ENCODE measurements at places on chromosomes 11 and 22.

- H3K4me3 ChIP-seq, result no peak overlapping the region
- H3K4me1 ChIP-seq, result peaks cover 20% of the 10 kb centered on the region
- no peaks in the 10 kb centered on the region for H3K36me3 ChIP-seq
- no peak overlapping the region for H3K27ac ChIP-seq
- DNase-seq, result no peak
Observed at GRCh38 chr11:7525424-7525823, 11.6 kb downstream of the PPFIBP2 start.

- peaks cover 5% of the 10 kb centered on the region for H3K27me3 ChIP-seq
- no peak overlapping the region for H3K4me3 ChIP-seq
- no peaks in the 10 kb centered on the region for H3K4me1 ChIP-seq
- H3K36me3 ChIP-seq, result no peaks in the 10 kb centered on the region
- no peak overlapping the region for H3K27ac ChIP-seq
Observed at GRCh38 chr22:43637275-43638260, 174.5 kb downstream of the EFCAB6 start.

GRCh38 chr11:70623906-70624597 is 225.7 kb downstream of the CTTN start:
- no peaks in the 10 kb centered on the region for H3K4me1 ChIP-seq
- H3K4me3 ChIP-seq, result no peak overlapping the region
- DNase-seq, result no peak
- no peaks in the 10 kb centered on the region for H3K27me3 ChIP-seq
- no peak overlapping the region for H3K27ac ChIP-seq
- H3K36me3 ChIP-seq, result no peaks in the 10 kb centered on the region

GRCh38 chr11:47532597-47533213 is 20.2 kb downstream of the CELF1 start:
- no peaks in the 10 kb centered on the region for H3K27me3 ChIP-seq
- H3K4me3 ChIP-seq, result no peak overlapping the region
- H3K4me1 ChIP-seq, result peaks cover 42% of the 10 kb centered on the region
- DNase-seq, result no peak
- peaks cover 32% of the 10 kb centered on the region for H3K36me3 ChIP-seq

DNA sequence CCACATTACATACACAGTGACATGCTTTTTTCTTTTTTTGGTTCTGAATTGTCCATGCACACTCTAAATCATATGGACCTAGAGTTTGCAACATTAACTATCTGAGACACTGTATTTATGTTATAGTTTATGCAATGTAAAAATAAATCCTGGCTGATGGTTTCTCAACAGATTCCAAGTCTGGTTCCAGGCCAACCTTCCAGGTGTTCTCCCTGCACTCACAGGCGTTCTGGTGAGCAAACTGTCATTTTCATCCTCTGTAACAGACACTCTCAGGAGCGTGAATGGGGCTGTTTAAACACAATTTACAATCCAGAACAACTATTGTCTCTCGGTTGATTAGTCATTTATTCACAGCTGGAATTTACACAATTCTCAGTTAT is 36.5 kb upstream of the ANKK1 start:
- no peaks in the 10 kb centered on the region for H3K4me1 ChIP-seq
- H3K27ac ChIP-seq, result no peak overlapping the region
- H3K36me3 ChIP-seq, result peaks cover 49% of the 10 kb centered on the region
- no peaks in the 10 kb centered on the region for H3K27me3 ChIP-seq

GRCh38 chr11:61112575-61112974 is 10.3 kb downstream of the CD5 start:
- no peak for DNase-seq
- peaks cover 95% of the 10 kb centered on the region for H3K4me1 ChIP-seq
- no peaks in the 10 kb centered on the region for H3K27me3 ChIP-seq
- H3K4me3 ChIP-seq, result no peak overlapping the region
- peaks cover 85% of the 10 kb centered on the region for H3K36me3 ChIP-seq

GRCh38 chr22:48939441-48940265 is 888.0 kb downstream of the BRD1 start:
- no peaks in the 10 kb centered on the region for H3K4me1 ChIP-seq
- no peak for DNase-seq
- H3K36me3 ChIP-seq, result no peaks in the 10 kb centered on the region
- H3K4me3 ChIP-seq, result no peak overlapping the region

GRCh38 chr22:20123366-20124082 is 6.5 kb upstream of the TRMT2A start:
- H3K27ac ChIP-seq, result no peak overlapping the region
- no peaks in the 10 kb centered on the region for H3K27me3 ChIP-seq
- H3K4me3 ChIP-seq, result no peak overlapping the region
- peaks cover 48% of the 10 kb centered on the region for H3K4me1 ChIP-seq
- H3K36me3 ChIP-seq, result peaks cover 66% of the 10 kb centered on the region
- no peak for DNase-seq

DNA sequence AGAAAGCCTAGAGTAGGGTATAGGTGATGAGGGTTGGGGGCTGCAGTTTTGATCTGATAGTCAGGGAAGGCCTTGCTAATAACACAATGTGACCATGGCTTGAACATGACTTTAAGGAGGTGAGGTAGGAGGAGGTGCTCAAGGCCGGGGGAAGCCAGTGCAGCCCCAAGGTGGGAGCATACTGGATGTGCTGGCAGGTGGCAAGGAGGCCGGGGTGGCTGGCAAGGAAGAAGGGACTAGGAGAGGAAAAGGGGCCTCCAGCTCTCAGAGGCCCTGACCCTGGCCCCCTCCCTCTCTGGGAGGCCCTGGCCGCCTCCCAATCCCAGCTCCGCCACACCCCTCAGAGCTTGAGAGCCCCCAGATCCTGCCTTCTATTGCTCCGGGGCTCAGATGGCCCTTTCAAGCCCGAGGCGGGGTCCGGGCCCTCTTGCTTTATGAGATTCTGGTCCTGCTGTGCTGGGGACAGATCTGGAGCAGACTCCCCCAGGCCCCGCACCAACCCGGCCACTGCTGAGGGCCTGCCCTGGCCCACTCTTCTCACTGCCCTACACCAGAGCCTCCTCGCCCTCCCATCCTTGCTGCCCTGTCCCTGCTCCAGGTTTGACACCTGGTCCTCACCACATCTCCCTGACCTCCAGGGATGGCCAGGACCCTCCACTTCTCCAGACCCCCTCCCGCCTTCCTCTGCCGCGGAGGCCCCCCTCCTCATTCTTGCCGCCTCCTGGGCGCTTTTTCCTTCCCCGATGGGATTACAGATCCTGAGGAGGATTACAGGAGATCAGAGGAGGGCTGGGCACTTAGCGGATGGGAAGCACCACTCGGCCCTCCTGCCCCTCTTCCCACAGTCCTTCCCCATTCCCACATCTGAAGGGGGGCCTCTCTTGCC is 1.8 kb downstream of the PITPNM1 start:
- no peak overlapping the region for H3K27ac ChIP-seq
- H3K36me3 ChIP-seq, result peaks cover 55% of the 10 kb centered on the region
- DNase-seq, result no peak
- H3K27me3 ChIP-seq, result no peaks in the 10 kb centered on the region

- H3K4me1 ChIP-seq, result peaks cover 29% of the 10 kb centered on the region
- no peaks in the 10 kb centered on the region for H3K27me3 ChIP-seq
- no peak for DNase-seq
- H3K27ac ChIP-seq, result no peak overlapping the region
- peaks cover 33% of the 10 kb centered on the region for H3K36me3 ChIP-seq
Observed at GRCh38 chr11:108216988-108217387, 5.5 kb downstream of the NPAT start.

GRCh38 chr11:71153005-71153390 is 99.4 kb downstream of the SHANK2 start:
- no peak overlapping the region for H3K27ac ChIP-seq
- H3K36me3 ChIP-seq, result no peaks in the 10 kb centered on the region
- no peaks in the 10 kb centered on the region for H3K4me1 ChIP-seq
- H3K4me3 ChIP-seq, result no peak overlapping the region
- no peak for DNase-seq

- no peaks in the 10 kb centered on the region for H3K27me3 ChIP-seq
- DNase-seq, result no peak
- H3K4me3 ChIP-seq, result no peak overlapping the region
- no peaks in the 10 kb centered on the region for H3K4me1 ChIP-seq
Observed at GRCh38 chr11:123469089-123469488, 39.0 kb downstream of the GRAMD1B start.

DNA sequence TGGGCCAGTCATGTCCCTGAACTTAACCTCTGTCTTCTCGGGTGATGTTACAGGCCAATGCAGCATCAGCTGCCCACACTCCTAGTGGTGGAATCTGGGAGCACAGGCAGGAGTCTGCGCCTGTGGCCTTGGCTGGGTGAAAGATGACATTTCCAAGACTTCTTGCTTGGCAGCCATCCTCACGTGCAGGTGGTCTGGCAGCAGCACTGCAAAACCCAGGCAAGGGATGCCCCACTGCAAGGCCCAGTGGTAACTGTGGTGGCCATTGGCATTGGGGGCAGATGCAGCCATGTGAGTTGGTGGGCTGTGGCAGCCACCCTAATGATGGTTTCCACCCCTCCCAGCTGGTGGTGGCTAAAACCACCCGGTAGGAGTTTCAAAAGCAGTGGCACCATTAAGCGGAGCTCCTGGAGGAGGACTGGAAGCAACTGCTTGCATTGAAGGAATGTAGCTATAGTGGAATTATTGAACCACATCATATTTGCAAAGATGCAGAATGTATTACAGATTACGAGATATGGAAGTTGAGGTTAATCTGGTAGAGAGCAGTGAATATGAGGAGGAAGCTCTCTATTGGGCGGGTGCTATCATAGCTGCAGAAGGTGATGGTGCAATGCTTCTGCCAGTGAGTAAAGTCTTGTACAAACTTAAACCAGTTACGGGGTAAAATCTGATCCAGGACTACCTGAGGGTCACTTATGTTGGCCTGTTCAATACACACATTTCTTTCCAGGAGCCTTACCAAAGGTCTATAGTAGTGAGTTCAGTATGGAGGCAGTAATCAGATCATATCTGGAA is 120.7 kb upstream of the TOP3B start:
- H3K36me3 ChIP-seq, result no peaks in the 10 kb centered on the region
- DNase-seq, result no peak
- no peaks in the 10 kb centered on the region for H3K4me1 ChIP-seq
- H3K27me3 ChIP-seq, result no peaks in the 10 kb centered on the region
- no peak overlapping the region for H3K4me3 ChIP-seq
- no peak overlapping the region for H3K27ac ChIP-seq

GRCh38 chr11:69860796-69861445 is 41.7 kb upstream of the FGF3 start:
- H3K27ac ChIP-seq, result no peak overlapping the region
- DNase-seq, result no peak
- no peaks in the 10 kb centered on the region for H3K36me3 ChIP-seq
- H3K27me3 ChIP-seq, result peaks cover 23% of the 10 kb centered on the region

DNA sequence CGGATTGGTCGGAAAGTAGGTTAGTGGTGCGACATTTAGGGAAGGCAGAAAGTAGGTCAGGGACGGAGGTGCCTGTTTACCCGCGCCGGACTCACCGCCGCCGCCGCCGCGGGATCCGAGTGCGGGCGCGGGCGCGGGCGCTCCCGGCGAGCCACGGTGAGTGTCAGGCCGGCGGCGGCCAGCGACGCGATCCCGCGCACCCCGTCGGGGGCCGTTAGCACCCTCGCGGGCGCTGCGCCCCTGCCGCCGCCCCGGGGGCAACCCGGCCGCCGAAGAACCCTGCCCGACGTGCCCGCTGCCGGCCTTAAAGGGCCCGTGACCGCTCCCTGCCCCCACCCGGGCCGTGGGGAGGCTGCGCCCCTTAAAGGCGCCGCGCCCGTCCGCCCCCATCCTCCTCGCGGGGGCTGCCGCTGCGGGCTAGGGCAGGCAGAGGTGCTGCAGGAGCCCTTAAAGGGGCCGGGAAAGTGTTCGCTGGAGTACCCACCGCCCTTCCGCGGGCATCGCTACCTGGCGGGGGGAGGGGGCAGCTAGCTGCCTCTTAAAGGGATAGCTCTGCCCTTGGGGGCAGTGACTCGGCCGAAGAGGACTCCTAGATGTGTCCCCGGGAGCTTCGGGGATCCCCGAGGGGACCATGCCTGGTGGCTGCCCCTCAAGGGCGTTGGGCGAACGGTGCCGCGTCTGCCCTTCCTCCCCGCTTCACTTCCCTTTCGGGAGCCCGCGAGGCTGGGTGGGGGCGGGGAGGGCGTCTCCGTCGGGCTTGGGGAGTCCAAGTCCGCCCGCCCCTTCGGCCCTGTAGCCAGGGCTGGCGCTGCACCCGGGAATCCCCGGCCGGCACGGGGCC is at the start of gene BMAL1:
Gene BMAL1 (plus strand): TSS at position 23 of the 841 bp plus-strand sequence. CDS start 76,519 bp downstream, outside the sequence.
- no peaks in the 10 kb centered on the region for H3K27me3 ChIP-seq
- peak within 1 kb of the TSS; percentile 79 for H3K27ac ChIP-seq
- no peaks in the 10 kb centered on the region for H3K36me3 ChIP-seq
- peak within 1 kb of the TSS; percentile 98 for H3K4me3 ChIP-seq

DNA sequence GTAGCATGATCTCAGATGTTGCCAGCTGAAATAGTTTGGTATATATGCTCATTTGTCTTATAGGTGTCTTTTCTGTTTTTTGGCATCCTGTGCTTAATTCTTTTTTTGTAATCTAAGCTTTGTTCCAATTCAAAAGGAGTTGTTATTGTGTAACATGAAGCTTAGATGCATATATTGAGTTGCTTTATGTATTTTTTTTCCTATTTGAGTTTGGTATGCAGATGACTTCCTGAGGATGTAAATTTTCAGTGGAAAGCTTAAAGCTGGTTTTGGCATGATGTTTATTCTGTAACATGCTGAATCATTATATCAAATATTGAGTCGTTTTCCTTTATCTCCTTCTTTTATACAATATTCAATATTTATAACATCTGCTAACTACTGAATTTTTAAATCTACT is 69.4 kb downstream of the DDX10 start:
- no peak for DNase-seq
- no peaks in the 10 kb centered on the region for H3K36me3 ChIP-seq
- no peaks in the 10 kb centered on the region for H3K27me3 ChIP-seq
- no peak overlapping the region for H3K27ac ChIP-seq

- H3K36me3 ChIP-seq, result no peaks in the 10 kb centered on the region
- no peak overlapping the region for H3K4me3 ChIP-seq
- no peaks in the 10 kb centered on the region for H3K27me3 ChIP-seq
Observed at GRCh38 chr11:79182794-79183193, 258.0 kb downstream of the TENM4 start.

- H3K36me3 ChIP-seq, result peaks cover 26% of the 10 kb centered on the region
- no peak overlapping the region for H3K27ac ChIP-seq
- no peaks in the 10 kb centered on the region for H3K27me3 ChIP-seq
Observed at GRCh38 chr11:126305699-126306098, 1.8 kb downstream of the DCPS start.

DNA sequence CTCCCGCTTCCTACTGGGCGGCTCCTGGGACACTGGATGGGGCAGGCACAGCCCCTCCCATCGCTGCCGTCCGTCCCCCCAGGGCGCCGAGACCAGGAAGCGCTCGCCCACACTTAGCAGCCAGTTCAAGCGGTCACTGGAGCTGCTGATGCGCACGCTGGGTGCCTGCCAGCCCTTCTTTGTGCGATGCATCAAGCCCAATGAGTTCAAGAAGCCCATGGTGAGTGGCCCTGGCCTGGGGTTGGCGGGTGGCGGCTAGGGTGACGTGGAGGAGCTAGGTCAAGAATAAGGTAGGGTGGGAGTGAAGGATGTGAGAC is 44.6 kb downstream of the MYO7A start:
- no peak overlapping the region for H3K27ac ChIP-seq
- no peaks in the 10 kb centered on the region for H3K36me3 ChIP-seq
- peaks cover 6% of the 10 kb centered on the region for H3K4me1 ChIP-seq

All from CD4-positive, alpha-beta T cell (primary cell).